Stimulated activated CD4-positive, alpha-beta T cell treated with anti-CD3 and anti-CD28 coated beads, Interleukin-1b, Interleukin-23, amount 100 ng/mL, for 1 hour (primary cell): ENCODE measurements at places on chromosomes 3 and 15.

DNA sequence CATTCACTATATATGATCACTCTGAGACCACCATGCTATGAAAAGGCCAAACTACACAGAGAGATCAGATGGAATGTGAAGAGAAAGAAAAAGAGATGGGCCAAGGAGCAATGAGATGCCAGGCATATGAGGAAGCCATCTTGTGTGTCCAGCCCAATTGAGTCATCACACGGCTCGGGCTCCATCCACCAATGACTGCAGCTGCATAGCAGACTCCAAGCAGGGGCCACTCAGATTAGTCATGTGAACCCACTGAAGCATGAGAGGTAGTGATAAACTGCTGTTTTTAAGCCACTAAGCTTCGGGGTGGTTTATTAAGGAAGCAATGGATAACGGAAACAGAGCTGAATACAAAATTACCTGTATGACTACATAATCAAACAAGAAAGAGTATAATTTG is 185.9 kb downstream of the SUCLG2 start:
- no peak for DNase-seq

DNA sequence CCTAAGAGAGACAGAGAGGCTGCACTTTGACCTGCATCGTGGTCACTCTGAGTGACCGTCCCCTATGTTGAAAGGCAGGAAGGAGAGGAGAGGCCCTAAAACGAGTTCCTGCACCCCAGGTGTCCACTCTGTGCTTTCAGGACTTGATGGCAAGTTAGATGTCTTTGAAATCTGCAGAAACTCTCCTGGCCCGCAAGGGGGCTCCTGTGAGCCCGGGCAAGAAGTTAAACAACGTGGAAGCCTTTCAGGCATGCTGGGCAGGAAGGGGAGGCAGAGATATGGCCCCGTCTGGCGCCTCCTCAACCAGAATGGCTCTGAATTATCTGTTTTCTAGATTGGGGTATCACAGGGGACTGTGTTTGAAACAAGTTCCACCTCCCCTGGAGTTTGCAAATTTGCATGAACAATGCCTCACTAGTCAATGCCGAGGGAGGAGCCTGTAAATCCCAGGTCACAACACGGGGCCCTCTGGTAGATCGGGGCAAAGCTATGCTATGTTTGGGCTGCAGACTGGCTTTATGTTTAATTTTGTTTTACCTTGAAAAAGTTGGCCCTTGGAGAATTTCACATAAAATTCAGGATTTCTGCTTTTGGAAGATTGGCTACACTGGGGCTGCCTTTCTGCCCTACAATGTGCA is 9.8 kb downstream of the CTXND1 start:
- no peak for DNase-seq

DNA sequence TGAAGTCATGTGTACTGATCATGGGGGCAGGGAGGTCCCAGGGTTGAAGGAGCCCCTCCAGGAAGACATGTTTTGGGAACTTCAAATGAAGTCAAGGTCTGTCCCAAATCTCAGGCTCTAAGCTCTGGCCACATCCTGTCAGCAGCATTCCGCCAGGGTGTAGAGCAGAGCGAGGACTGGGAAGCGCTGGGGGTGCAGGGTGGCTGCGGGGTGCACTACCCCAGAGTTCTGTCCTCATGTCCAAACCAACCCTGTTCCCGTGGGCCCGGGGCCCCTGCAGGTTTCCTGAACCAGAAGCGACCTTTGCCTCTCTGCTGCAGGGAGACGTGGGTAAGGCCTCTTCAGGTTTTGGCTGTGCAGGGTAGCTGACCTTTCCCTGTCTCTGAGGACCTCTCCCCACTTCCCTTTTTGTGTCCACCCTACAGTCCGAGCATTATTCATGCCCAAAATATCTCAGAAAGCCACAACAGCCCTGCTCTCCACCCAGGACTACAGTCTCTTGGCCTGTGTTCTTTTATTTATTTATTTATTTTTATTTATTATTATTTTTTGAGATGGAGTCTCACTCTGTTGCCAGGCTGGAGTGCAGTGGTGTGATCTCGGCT is 26.6 kb upstream of the FLNB start:
- DNase-seq, result no peak

GRCh38 chr3:139523166-139523565 is 16.4 kb downstream of the RBP1 start:
- DNase-seq, result no peak

DNA sequence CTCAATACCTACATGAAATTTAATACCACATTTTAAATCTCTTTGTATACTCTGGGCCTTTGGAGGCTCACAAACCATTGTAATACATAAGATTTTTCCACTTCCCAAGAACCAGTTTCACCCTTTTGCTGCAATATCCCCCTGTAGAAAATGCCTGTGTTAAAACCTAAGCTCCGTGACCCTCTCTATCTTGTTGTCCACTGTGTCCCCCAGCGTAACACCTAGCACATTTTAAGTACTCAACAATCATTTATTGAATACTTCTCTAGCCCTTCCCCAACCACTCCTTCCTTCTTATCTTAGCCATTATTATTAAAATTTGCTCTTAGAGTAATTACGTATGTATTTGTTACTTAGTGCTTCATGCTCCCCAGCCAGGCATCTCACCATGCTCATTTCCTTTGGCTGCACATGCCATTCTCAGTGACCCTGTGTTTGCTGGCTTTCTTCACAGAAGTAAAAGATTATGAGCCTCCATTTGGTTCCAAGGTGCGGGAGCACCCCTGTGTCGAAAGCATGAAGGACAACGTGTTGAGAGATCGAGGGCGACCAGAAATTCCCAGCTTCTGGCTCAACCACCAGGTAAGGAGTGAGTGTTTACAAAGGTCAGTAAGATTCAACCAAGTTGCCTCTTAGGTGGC is 81.6 kb downstream of the TGFBR2 start:
- no peak for DNase-seq

DNA sequence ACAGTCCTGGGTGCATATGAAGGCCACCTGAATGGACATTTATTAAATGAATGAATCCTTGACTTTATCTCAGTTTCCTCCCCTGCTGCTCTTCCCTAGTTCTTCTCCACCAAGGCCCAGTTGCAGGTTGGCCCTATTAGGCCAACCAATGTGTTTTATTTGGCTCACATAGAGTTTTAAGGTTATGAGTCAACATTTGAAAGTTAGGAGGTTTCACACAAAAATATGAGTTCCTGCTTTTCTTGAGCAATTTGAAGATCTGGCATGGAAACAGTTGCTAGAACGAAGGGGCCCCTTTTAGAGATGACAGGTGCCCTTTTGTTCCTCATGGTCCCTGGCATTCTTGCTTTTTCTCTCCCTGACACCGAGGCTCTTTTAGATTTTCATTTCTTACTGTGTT is 83.0 kb upstream of the PDZRN3 start:
- no peak for DNase-seq

DNA sequence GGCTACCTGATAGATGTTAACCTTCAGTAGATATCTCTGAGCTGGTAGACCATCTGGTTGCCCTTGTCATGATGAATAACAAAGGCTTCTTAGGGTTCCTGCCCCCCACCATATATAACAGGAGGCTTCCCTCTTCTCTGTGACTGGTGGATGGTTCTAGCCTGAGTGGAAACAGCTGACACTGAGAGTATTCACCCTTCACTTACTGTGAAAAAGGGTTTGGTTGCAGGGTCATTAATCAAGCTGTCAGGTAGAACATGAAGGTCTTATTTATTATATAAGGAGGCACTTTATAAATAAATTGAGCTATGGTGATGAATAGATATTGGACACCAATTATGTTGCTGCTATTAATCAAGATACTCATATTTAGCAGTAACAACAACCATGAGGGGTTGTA is 58.6 kb downstream of the CACNA2D3 start:
- no peak for DNase-seq

- no peak for DNase-seq
These were observed 205.7 kb upstream of the BHLHE40 start for GRCh38 chr3:4773583-4773982.

DNA sequence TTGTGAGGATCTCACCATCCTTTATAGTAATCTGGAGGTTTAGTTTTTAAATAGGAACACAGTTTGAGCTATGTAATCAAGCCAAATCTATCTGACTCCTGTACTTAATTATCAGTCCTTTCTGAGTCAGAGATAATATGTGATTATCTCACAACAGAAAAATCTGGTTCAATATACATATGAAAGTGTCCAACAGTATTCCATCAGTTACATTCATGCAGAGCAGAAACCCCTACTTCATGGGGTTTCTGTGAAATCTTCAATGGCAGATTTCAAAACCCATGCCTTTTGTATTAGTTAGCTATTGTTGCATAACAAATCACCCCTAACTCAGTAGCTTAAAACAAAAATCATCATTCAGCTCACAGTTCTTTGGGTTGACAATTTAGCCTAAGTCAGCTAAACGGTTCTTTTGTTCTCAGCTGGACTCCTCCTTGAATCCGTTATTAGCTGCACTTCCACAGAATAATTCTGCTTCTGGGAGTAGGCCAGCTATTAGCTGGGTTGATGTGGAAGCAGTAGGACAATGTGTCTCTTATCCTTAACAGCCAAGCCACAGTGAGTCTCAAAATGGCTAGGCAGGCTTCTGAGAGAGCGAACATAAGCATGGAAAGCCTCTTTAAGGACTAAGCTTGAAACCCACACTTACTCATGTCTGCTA is 42.9 kb upstream of the ARPP21 start:
- DNase-seq, result no peak

- DNase-seq, result no peak
These were observed 24.9 kb downstream of the SLCO2A1 start for GRCh38 chr3:134004841-134005240.

DNA sequence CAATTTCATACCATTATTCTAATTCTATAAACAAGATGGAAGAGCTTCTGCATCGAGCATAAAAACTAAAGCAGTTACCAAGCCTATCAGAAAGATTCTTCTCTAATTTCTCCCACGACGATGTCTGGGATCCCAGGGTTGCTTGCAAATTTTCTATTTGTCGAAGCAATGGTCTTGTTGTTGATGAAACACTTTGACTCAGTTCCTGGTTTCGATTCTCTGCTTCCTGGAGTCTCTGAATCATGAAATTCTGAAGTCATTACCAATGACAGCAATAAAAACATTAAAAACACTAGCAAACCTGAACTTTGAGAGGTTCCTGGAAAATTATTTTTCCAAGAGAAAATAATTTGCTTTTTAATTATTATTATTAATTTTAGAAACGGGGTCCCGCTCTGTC is 18.7 kb downstream of the TMF1 start:
- DNase-seq, result no peak

DNA sequence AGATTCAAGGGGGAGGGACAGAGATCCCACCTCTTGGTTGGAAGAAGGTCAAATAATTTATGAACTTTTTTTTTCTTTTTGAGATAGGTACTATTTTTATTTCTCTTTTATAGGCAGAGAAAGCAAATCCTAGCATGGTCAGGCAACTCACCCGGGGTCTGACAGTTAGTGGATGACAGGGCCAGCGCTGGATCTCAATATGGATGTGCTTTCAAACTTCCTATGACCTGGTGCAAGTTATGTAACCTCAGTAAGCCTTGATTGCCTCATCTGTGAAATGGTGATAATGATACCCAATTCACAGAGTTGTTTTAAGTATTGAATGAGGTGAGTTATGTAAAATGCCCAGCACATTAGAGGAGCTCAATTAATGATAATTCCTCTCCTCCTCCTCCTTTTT is 86.8 kb upstream of the MEF2A start:
- no peak for DNase-seq

DNA sequence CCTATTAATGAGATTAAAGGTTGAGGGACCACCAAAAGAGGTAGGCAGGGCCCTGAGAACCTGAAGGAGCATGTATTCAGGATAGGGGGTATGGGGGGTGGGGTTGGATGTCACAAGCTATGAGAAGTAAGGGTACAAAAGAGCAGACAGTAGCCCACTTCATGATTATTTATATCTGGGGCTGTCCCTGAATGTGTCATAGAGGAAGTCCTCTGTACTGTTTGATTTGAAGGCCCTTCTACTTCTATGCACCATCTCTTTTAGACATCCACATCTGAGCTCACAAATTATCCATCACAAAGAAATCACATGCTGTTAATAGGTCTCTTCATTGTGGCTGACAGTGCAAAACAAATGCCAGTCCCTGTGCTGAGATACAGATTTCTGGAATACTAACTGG is 68.6 kb downstream of the FHIT start:
- no peak for DNase-seq

GRCh38 chr15:72086010-72086697 is 31.8 kb downstream of the MYO9A start:
- no peak for DNase-seq

- DNase-seq, result no peak
These were observed 402.1 kb downstream of the CADM2 start for GRCh38 chr3:85360742-85361387.

DNA sequence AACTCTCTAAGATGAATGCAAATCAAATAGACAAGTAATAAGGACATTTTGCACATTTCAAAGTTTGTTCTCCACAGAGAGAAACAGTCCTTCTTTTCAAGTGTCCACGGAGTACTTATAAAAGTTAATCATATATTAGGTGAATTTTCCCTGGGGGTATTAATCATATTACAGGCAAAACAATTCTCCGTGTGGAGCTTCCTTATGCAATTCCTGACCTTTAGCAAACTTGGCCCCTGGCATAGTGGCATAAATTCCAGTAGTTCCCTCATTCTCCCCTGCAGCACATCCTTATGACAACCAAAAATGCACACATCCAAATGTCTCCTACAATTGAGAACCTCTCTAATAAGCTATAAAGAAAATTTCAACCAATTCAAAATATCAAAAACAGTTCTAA is 34.4 kb downstream of the FSIP1 start:
- DNase-seq, result no peak

DNA sequence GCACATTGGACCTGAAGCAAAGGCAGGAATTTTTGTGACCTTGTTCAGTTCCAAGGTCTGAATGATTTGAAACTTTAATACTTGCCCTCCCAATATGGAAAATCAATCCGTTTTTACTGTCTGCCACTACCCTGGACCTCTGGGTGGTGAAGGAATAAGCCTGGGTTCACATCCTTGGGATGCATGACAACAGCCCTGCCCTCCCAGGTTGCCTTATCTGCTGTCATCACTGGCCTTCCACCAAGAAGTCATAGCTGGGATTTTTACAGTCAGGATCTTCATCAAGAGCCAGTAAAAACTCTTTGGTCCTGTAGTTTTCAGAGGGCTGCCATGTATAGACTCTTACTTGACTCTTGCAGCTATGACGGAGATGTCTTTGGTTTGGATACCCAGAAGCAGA is 128.6 kb downstream of the MYLK start:
- no peak for DNase-seq

- DNase-seq, result no peak
These were observed 9.4 kb upstream of the C15orf39 start for GRCh38 chr15:75192307-75192706.
